ENCODE measurements at places on chromosomes 5 and 9.
A peak's percentile ranks its signal among the peaks of the same experiment; 100 is the strongest.

- DNase-seq = no peak
Observed at GRCh38 chr5:96509721-96510350, 76.8 kb upstream of the PCSK1 start.

- no peak for DNase-seq
Observed at GRCh38 chr5:18872978-18873377, 1115.0 kb downstream of the CDH18 start.

- no peak for DNase-seq
Observed at GRCh38 chr9:76203373-76203772, 190.9 kb downstream of the RFK start.

GRCh38 chr5:73793911-73794310 is 167.9 kb downstream of the ARHGEF28 start:
- DNase-seq = no peak

- no peak for DNase-seq
Observed at GRCh38 chr5:65014769-65015168, 246.0 kb downstream of the CWC27 start.

DNA sequence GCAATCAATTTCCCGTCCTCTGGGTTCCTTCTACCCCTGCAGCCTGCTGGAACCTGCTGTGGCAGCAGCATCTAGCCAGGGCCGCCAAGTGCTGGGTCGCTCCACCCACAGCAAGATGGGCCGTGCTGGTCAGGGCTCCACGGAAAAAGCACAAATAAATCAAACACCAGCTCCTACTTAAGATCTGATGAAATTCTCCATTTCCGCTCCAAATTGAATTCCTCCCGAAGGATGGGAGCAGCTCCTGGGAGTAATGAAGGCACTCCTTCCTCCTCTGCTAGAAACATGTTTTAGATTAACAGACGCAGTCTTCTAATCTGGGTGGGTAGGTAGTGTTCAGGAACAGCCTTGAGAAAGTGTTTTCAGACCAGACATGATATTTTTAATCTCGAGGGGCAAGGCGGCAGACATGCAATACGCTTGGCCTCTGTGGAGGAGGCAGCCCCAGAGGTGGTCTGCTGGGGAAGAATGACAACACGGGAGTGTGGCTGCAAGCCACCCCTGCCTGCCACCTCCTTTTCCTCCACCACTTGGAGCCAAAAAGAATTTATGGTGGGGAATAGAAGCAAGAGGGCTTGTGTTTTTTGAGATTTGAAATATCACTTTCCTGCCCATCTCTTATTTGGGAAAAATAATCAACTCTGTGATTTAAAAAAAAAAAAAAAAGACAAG is 194.1 kb downstream of the AOPEP start:
- no peak for DNase-seq

- peak; percentile 63 for DNase-seq
Observed at GRCh38 chr5:79845448-79846197, 145.4 kb downstream of the MTX3 start.

GRCh38 chr9:128093011-128093410 is 25.0 kb downstream of the SLC25A25 start:
- no peak for DNase-seq

DNA sequence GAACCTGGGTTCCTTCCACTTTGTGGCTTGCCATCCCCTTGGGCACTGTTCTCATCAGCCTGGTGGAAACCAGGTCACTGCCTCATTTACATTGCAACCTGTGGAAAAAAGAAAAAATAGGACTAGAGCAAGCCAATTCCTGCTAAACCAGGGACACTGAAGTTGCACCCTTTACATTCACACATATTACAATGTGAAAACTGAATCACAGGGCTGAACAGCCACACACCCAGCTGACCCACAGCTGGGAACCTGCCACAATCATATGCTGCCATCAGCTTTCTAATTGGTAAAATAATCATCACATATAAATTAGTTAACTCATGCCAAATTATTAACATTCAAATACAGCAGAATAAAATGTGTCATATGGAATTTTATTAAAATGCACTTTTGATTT is 94.5 kb downstream of the CDH6 start:
- DNase-seq = no peak

- DNase-seq = peak; percentile 37
Observed at GRCh38 chr5:125835293-125836172, 587.7 kb upstream of the GRAMD2B start.

- DNase-seq = no peak
Observed at GRCh38 chr5:39505363-39505762, 80.6 kb upstream of the DAB2 start.

DNA sequence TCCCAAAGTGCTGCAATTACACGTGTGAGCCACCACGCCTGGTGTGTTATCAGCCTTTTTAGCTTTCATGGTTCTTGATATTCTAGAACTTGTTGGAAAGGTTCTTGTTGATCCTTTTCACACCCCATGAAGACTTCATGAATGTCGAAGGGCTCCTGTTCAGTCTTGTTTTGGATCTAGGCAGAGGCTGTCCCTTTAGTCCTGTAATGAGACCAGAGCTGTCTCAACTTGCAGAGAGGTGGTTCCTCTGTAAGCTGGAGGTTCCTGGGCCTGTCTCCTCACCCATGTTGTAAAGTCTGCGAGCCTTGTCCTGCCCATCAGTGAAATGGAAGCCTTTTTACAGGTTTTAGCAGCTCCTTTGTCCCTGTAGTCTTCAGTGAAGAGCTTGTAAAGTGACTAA is 38.2 kb downstream of the PRRC2B start:
- DNase-seq = no peak
